ENCODE measurements at places on chromosomes 5 and 9. TPM values are rescaled to one million over a fixed set of nuclear protein-coding genes. Genes with fewer than 3 reads are reported as not detected.
A peak's percentile ranks its signal among the peaks of the same experiment; 100 is the strongest.

ARHGEF28 gene
- 1.6 TPM for polyA plus RNA-seq

GLIPR2 gene
- polyA plus RNA-seq, result 1.7 TPM

SETX gene
- polyA plus RNA-seq, result 12.0 TPM

IFNB1 gene
- not detected for polyA plus RNA-seq

SCGB3A2 gene
- not detected for polyA plus RNA-seq

TMEM174 gene
- polyA plus RNA-seq, result not detected

EIF4E1B gene
- not detected for polyA plus RNA-seq

SEC16A gene
- 43.3 TPM for polyA plus RNA-seq

DBH gene
- polyA plus RNA-seq, result 2.7 TPM

PPP3R2 gene
- not detected for polyA plus RNA-seq

DNA sequence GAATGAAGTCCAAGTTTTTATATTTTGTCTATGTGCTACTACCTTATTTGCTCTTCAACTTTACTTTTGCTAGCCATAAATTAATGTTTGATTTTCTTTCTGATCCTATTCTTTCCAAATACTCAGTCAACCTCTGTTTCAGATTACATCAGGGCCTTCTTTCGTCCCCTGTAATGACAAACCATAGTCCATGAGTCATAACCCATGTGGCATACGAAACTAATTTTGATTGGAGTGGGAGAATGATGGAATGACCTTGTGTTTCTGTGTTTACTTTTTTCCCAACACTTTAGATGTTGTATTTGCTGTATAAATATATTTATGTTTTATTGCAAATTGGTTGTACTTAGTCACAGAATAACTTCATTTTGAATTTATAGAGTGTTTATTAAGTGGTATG lies 1043.1 kb downstream of the DTWD2 start:
- no peak for DNase-seq
- no peak overlapping the region for H3K4me3 ChIP-seq
- no peaks in the 10 kb centered on the region for H3K36me3 ChIP-seq
- H3K27me3 ChIP-seq, result no peaks in the 10 kb centered on the region

GRCh38 chr5:12566441-12566840 lies 662.2 kb upstream of the CTNND2 start:
- H3K4me3 ChIP-seq, result no peak overlapping the region
- no peaks in the 10 kb centered on the region for H3K4me1 ChIP-seq

DNA sequence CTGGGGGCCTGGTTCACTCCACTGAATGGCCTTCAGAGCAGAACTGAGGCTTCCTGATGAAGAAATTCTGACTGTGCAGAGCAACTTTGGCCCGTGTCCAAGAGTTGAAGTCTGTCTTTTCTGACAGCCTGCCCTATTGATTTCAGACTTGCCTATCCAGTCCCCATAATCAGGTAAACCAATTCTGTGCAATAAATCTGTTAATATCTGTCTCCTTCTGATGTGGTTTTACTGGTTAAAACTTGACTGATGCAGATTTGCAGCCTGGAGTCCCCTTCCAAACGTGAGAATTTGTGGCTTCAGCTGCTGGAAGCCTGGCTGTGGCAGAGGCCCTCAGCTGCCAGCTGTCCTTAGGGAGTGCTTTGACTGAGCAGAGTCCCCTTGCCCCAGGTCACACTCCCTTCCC lies 283.9 kb upstream of the ANKRD55 start:
- H3K4me1 ChIP-seq, result peaks cover 6% of the 10 kb centered on the region
- DNase-seq, result peak; percentile 38
- no peaks in the 10 kb centered on the region for H3K27me3 ChIP-seq
- H3K27ac ChIP-seq, result no peak overlapping the region
- H3K36me3 ChIP-seq, result no peaks in the 10 kb centered on the region

- H3K27me3 ChIP-seq, result no peaks in the 10 kb centered on the region
- H3K4me3 ChIP-seq, result no peak overlapping the region
- no peak overlapping the region for H3K27ac ChIP-seq
- no peaks in the 10 kb centered on the region for H3K4me1 ChIP-seq
Observed at GRCh38 chr5:39977066-39977655, 552.4 kb upstream of the DAB2 start.

DNA sequence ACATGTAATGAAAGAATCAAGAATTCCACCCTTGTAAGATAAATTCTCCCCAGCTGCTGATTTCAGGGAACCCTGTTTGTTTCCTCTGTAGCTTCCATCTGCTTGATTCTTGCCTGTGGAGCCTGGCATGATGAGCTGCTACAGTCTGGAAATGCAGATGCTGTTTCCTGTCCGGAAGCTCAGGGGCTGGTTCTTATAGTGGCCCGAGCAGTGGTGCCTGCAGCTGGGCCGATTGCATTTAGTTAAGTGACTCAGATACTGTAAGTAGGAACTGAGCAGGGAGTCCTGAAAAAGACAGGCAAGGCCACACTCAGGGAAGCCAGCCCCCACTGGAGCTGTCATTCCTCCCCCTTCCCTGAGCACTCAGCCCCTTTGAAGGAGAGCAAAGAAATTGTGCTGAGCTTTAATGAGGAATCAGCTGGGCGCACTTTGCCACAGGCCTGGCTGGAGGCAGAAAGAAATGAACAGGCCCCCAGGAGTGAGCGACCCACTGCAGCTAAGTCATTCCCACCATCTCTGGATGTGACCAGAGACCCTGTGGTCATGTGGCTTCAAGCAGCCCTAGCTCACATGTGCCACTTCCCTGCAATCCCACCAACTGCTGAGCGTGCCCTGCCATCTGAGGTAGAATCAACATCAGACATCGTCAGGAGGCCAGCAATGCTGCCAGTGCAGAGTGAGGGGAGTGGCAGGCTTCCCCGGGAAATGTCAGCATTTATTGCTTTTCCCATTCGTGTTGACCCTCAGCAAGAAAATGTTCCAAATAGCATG lies 206.0 kb upstream of the WWC1 start:
- H3K27ac ChIP-seq, result no peak overlapping the region
- H3K4me3 ChIP-seq, result no peak overlapping the region
- H3K36me3 ChIP-seq, result no peaks in the 10 kb centered on the region
- H3K27me3 ChIP-seq, result no peaks in the 10 kb centered on the region
- no peak for DNase-seq
